Dermis lymphatic vessel endothelial cell (primary cell): ENCODE measurements at places on chromosomes 5 and 9. TPM values are rescaled to one million over a fixed set of nuclear protein-coding genes. Genes with fewer than 3 reads are reported as not detected.

The SLC46A2 gene
- not detected in 2 replicates for total RNA-seq

The BBLN gene
- total RNA-seq, result 32.7 and 35.1 TPM in 2 replicates

The DYNC2I2 gene
- total RNA-seq, result 30.9 and 32.1 TPM in 2 replicates

The MAMDC2 gene
- 0.09 and 0.22 TPM in 2 replicates for total RNA-seq

The ADAMTSL2 gene
- 0.09 and 0.11 TPM in 2 replicates for total RNA-seq

The SHISAL2B gene
- total RNA-seq, result not detected in 2 replicates
